ENCODE measurements at places on chromosomes 7 and 10.
A peak's percentile ranks its signal among the peaks of the same experiment; 100 is the strongest.

- DNase-seq, result no peak
Observed at GRCh38 chr10:36089790-36090440, 447.8 kb upstream of the FZD8 start.

GRCh38 chr7:151756076-151756731 lies 120.7 kb downstream of the PRKAG2 start:
- no peak for DNase-seq

- peak; percentile 38 for DNase-seq
Observed at GRCh38 chr10:132890301-132890700, 52.1 kb downstream of the CFAP46 start.

- no peak for DNase-seq
Observed at GRCh38 chr10:120279196-120279595, 177.8 kb upstream of the PLPP4 start.

GRCh38 chr7:98866351-98866750 lies 3.5 kb downstream of the TMEM130 start:
- DNase-seq, result no peak
